ENCODE measurements at places on chromosomes 11 and 22.
A peak's percentile ranks its signal among the peaks of the same experiment; 100 is the strongest.

GRCh38 chr11:28858076-28858475 lies 749.9 kb downstream of the METTL15 start:
- no peak for DNase-seq

GRCh38 chr22:32562916-32563315 lies 88.3 kb downstream of the FBXO7 start:
- DNase-seq, result no peak

DNA sequence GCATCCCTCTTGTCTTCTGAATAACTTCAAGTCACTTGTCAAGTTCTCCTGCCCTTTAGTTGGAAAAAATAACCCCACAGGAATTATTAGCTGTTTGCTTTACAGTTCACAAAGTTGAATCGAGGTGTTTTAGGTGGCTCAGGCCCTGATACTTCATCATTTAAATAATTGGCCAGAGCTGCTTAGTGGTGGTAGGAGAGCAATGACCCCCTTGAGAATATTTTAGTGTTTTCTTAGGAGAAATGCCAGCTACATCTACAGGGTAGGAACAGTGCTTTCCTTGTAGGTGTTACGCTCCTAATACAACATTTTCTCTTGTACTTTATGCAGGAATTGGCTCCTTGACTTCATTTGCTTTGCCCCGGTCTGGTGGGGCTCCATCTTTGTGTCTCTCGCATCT lies 73.2 kb downstream of the C22orf31 start:
- DNase-seq, result no peak

DNA sequence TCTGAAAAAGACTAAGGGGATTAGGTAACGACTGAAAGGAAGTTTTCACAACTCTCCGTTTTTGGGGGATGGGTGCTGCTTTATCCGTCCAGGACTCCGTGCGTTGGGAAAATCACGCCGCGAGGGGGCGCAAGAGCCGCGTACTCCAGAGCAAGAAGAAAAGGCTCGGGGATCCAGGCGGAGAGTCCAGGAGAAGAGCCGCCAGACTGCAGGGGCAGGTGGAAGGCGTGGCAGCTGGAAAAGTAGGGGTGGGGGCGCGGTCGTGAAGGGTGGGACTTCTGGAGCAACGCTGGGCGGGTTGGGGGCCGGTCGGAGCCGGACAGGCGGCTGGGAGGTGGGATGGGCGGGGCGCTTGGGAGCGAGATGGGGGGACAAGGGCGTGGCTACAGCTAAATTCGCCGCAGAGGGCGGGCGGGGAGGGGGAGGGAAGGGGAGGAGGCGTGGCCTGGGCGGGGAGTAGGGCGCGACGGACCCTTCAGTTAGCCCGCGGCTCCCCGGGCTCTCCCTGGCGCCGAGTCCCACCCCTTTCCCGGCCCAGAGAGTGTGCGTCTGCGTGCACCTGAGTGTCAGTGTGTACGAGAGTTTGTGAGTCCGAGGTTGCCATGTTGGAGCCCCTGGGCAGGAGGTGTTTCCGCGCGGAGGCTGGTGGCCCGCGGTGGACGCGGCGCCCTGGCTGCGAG lies 613 bp upstream of the ARHGEF17 start:
- peak; percentile 97 for DNase-seq

GRCh38 chr11:68999093-68999747 lies 13.8 kb downstream of the MRGPRF start:
- no peak for DNase-seq

Measured in NCI-H2171 treated with DMSO at 0.1 percent for 48 hours (cell line).